ENCODE measurements at places on chromosomes 3 and 15. TPM values are rescaled to one million over a fixed set of nuclear protein-coding genes. Genes with fewer than 3 reads are reported as not detected.

GRCh38 chr3:166013073-166013679, 176.0 kb upstream of the BCHE start:
- DNase-seq, result no peak

GRCh38 chr3:48435774-48436476, 4.0 kb downstream of the CCDC51 start:
- DNase-seq, result peak; percentile 76

GRCh38 chr15:29988701-29989100, 94.1 kb upstream of the GOLGA8J start:
- DNase-seq, result no peak

Gene PLSCR2
- not detected for total RNA-seq

DNA sequence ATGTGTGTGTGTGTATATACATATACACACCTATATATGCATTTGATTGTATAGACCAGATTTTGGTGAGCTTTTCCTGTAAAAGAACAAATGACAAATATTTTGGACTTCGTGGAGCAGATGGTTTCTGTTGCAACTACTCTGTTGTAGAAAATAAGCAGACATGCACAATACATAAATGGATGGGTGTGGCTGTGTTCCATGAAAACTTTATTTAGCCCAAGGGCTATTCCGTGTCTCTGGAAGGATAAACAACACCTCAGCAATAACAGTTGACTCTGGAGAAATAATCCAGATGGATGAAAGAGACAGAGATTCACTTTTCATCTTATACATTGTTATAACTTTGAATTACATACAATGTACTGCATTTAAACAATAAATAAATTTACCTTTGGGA, 441.4 kb downstream of the CNTN3 start:
- no peak for DNase-seq

GRCh38 chr3:141373768-141374526, 5.6 kb downstream of the ZBTB38 start:
- DNase-seq, result no peak

- peak; percentile 71 for DNase-seq
These were observed 45.6 kb upstream of the CSPG4 start for GRCh38 chr15:75758071-75758872.

- no peak for DNase-seq
These were observed 8.9 kb downstream of the CHSY1 start for GRCh38 chr15:101242999-101243336.

- no peak for DNase-seq
These were observed 85.5 kb upstream of the ROBO2 start for GRCh38 chr3:76954412-76954811.

- peak; percentile 41 for DNase-seq
These were observed 9.4 kb downstream of the SLC51B start for GRCh38 chr15:65054333-65055200.

GRCh38 chr3:179733797-179734196, 81.0 kb downstream of the USP13 start:
- no peak for DNase-seq

Gene TMEM207
- total RNA-seq, result not detected

DNA sequence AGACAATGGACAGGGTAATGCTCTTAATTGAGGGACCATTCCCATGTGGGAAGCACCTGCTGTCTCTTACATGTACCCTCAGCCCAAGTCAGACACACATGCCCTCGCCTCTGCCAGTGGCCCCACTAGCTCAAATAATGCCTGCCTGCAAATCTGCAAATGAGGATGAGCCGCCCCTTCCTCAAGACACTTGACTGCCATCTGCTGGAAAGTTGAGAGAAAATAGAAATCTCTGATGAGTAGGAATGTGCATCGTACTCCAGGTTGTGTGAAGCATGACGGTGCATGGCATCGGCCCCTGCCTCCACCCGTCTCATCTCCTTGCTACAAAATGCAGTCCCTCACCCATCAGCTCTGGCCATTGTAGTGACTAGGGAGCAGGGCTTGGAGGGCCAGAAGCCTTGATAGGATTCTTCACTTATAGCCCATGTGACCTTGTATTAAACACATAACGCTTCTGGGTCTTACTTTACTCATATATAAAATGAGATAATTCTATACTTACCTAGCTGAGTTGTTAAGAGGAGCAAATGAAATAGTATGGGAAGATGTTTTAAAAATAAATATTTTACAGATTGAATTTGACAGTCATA, 6.3 kb upstream of the SCN5A start:
- DNase-seq, result no peak

Gene NSMCE3
- 6.9 TPM for total RNA-seq

Gene FBXW12
- not detected for total RNA-seq

DNA sequence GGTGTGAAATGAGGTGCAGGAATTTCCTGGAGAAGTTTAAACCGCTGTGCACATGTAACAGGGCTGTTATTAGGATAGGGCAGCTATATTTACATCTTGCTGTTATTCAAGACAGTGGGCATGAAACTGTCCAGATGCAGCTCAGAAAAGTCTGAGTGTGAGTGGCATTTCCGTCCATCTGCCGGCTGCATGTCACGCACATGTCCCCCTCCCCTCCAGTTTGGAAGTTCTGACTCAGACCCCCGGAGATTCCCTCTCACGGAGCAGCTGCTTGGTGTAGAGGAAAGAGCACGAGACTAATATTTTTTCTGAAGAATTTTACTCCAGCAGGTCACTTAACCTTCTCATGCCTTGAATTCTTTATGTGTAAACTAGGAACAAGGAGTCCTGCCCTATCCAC, 69.8 kb downstream of the FEM1B start:
- no peak for DNase-seq

GRCh38 chr15:69090197-69090948, 70.1 kb upstream of the GLCE start:
- no peak for DNase-seq

GRCh38 chr3:122986693-122987179, 40.8 kb downstream of the SEMA5B start:
- DNase-seq, result no peak

Gene AADACL2
- 8.1 TPM for total RNA-seq

Gene BFSP2
- not detected for total RNA-seq

- peak; percentile 31 for DNase-seq
These were observed 92.6 kb upstream of the ZBTB20 start for GRCh38 chr3:115239717-115240116.

Gene WDR93
- 1.1 TPM for total RNA-seq

Gene AADAC
- 2.4 TPM for total RNA-seq

GRCh38 chr3:170132335-170132734, 49.2 kb downstream of the PHC3 start:
- DNase-seq, result no peak

Data from omental fat pad (tissue), 4 donors.